CD4-positive, alpha-beta T cell treated with Interleukin-17A for 4 hours (primary cell): ENCODE measurements at places on chromosomes 13 and 19.

DNA sequence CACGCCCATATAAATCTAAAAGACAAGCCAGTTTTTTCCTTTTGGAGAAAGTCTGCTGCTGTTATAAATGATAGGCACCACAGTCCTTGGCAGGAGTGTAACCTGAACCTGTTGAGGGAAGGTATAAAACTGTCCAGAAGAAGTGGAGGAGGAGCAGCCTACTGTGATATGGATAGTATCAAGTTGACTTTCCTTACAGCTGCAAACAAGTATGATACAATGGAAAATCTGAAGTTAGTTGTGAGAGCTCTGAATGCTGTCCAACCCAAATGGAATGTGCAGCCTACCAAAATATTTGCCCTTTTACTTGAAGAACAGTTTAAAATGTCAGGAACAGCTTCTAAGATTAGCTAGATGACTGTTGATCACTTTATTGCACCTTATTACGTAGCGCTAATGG lies 399.6 kb downstream of the FGF14 start:
- DNase-seq: no peak

DNA sequence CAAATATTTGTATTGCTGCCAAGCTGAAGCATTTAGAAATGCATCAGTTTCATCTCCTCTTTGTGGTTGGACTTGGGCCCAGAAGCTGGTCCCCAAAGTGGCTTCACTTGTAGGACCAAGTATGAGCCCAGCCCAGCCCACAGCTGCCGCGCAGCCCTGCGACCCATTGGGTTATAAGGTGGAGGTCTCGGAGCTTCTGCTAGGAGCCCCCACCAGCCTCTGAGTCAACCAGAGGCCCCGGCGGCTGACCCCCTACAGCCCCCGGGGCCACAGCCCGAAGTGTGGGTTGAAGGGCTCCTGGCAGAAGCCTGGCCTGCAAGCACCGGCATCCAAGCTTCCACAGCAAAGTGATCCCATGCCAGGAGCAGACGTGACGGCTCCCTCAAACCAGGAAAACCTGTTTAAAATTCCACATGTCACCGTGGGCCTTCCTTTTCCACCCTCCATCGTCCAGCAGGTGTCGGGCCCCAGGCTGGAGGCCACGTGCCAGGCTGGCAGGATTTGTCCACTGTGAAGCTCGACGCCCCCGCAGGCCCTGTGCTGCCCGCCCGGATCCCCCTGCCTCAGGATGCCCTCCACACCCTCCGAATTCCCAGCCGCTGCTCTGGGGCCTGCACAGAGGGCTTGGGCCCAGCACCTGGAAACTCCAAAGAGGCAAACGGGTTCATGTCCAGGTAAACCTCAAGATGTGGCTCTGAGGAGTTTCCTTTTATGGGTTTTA lies 54.7 kb downstream of the C13orf46 start:
- DNase-seq: no peak

- peak; percentile 22 for DNase-seq
Observed at GRCh38 chr19:7349231-7349591, 474 bp downstream of the ARHGEF18 start.

GRCh38 chr19:20102097-20102496 lies 24.3 kb downstream of the ZNF90 start:
- DNase-seq: no peak
